ENCODE measurements at places on chromosomes 7 and 10.

DNA sequence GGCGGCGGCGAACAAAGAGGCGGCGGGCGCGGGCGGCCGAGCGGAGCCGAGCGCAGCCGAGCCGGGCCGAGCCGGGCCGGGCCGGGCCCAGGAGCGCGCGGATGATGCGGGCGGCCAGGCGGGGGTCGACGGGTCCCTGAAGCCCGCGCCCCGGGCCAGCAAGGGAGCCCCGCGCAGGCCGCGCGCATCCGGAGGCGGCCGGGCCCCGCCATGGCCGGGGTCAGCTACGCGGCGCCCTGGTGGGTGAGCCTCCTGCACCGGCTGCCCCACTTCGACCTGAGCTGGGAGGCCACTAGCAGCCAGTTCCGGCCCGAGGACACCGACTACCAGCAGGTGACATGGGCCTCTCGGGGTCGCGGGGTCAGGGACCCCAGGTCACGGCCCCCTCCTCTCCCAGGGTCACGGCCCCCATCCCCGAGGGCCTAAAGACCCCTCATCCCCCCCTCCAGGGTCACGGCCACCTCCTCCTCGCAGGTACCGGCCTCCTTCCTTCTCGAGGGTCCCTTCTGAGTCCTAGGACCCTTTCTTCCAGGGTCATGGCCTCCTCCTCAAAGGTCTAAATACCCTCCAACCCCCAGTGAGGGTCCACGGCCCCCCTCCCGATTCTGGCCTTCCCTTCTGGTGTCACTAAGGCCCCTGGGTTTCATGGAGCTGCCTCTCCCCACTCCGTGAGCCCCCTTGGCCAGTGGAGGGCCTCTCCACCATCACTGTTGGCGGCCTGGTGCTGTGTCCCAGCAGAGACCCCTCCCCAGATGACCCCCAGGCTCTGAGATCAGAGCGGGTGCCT lies at the start of gene TTYH3:
TTYH3 (plus strand) TSS at position 41 of the 787 bp plus-strand sequence; CDS start at position 211, 170 bp downstream.
- peak; percentile 45 for DNase-seq

GRCh38 chr10:8278099-8278498 lies 223.6 kb downstream of the GATA3 start:
- peak; percentile 32 for DNase-seq

- no peak for DNase-seq
These were observed 6.1 kb downstream of the SAMD9L start for GRCh38 chr7:93142127-93142526.

DNA sequence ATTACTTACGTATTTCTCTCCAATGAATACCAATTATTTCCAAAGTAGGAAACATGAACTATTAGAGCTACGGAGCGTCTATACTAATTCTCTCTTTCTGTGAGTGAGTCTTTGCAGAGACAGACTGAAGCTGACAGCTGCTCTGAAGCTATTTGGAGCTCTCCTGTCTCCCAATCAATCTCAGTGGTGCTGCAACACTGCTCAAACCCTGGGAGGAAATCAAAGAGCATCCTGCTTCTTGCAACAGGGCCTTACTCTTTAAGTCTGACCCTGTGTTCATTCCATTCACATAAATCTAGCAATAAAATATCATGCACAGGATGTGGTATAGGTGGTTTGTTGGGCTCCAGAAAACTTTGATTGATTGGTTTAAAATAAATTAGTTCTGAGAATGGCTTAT lies 685.7 kb upstream of the IGFBP3 start:
- DNase-seq: no peak

- DNase-seq: no peak
These were observed 43.7 kb downstream of the JAZF1 start for GRCh38 chr7:28136885-28137284.

GRCh38 chr7:105219771-105220160 lies 169.0 kb downstream of the SRPK2 start:
- no peak for DNase-seq

GRCh38 chr7:102030696-102031095 lies 213.3 kb downstream of the CUX1 start:
- peak; percentile 64 for DNase-seq

GRCh38 chr10:55551603-55552002 lies 750.6 kb upstream of the PCDH15 start:
- DNase-seq: no peak

- no peak for DNase-seq
These were observed 63.4 kb upstream of the ADO start for GRCh38 chr10:62740885-62741745.

GRCh38 chr7:41911792-41912191 lies 208.9 kb upstream of the INHBA start:
- DNase-seq: no peak

GRCh38 chr10:62014510-62014909 lies 113.0 kb downstream of the ARID5B start:
- DNase-seq: no peak

DNA sequence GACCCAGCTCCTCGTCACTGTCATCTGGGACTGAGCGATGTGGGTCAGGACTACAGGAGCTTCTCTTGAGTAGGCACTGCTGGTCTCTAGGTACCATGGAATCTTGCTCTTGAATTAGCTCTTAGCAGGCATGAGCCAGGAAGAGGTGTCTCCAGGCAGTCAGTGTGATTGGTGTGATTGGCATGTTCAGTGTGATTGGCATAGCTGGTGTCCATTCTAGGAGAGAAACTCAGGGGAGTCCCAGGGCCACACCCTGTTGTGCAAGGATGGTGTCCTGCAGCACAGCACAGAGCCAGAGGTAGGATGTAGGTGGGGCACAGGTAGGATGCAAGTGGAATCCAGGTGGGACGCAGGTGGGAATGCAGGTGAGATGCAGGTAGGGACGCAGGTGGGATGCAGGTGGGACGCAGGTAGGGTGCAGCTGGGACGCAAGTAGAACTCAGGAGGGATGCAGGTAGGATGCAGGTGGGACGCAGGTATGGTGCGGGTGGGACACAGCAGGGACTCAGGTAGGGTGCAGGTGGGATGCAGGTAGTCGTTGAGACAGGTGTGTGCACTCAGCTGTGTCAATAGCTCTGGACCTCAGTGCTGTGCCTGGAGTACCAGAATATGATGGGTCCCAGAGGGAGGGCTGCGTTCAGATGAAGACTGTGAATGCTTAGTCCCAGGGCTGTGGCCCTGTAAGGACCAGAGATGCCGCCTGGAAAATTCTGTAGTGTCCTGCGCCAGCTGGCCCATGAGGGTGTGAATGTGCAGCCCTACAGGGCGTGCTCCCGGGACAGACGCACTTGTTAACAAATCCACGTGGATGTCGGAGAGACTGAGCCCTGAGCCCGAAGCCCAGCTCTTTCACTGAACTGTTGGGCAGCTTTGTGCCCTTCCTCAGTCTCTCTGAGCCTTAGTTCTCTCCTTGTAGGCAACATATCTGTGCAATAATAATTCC lies 248.2 kb upstream of the PITRM1 start:
- DNase-seq: no peak

DNA sequence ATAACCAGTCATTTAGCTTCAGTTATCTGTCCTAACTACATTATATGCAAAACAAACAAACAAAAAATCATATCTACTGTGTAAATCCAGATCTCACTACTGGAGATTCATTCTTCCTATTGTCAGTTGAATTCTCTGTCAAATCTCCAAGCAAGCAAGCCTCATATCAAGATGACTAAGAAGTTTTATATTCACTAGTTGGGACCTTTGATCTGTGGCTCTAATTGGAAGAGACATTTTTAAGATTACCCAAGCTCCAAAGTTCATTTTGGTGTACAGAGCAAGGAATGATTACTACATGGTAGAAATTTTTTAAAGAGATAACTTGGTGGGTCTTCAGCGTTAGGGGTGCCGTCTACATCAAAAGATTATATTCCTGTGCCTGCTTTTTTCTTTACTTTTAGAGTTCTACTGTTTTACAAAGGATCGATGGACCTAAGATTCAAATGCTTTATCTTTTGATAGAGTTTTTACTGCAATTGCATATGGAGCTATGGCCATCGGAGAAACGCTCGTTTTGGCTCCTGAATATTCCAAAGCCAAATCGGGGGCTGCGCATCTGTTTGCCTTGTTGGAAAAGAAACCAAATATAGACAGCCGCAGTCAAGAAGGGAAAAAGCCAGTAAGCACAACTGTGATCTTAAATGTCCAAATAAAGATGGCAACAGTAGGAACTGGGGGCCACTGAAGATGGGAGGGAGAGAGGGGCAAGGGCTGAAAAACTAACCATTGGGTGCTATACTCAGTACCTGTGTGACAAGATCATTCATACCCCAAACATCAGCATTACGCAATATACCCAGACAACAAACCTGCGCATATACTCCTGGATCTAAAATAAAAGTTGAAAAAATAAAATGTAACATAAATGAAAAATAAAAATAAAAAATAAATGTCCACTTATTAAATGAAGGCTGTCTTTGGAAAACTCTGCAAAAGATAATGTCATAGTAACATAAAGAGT lies 47.9 kb downstream of the SP8 start:
- no peak for DNase-seq

DNA sequence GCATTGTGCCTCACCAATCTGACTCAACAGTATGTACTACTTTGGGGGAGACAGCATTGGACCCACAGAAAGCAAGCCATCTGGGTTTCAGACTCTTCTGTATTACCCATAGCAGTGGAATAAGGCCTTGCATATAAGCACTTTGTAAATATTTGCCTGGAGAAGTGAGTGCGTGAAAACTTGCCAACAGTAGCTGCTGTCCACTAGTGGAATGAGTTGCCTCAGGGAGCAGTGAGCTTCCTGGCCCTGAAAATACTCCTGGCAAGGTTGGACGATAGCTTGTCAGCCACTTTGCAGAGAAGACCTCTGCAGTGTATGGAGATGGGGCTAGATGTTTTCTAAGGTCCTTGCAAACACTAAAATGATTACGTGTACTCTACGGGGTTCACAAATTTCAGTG lies 21.6 kb downstream of the GARS1 start:
- no peak for DNase-seq

- no peak for DNase-seq
These were observed 38.7 kb downstream of the PHTF2 start for GRCh38 chr7:77837275-77837674.

GRCh38 chr10:114252883-114253282 lies 13.8 kb downstream of the VWA2 start:
- DNase-seq: no peak

DNA sequence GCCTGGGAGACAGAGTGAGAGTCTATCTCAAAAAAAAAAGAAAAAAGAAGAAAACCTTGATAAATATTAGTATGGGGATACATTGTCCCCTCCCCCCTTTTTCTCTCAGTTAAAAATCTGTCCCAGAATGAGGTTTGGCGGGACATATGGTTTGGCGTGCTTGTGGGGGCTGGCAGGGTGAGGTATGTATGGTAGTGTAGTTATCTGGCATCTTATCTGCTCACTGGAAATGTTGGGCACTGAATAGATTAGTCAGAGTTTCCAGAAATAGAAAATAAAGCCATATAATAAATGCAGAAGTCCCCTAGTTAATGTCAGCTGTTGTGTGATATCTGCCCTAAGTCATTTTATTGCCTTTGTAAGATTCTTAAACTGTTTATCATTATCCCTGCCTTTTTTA lies 397.5 kb upstream of the GALNT17 start:
- DNase-seq: no peak

GRCh38 chr10:76236356-76236755 lies 804.9 kb downstream of the LRMDA start:
- DNase-seq: no peak

DNA sequence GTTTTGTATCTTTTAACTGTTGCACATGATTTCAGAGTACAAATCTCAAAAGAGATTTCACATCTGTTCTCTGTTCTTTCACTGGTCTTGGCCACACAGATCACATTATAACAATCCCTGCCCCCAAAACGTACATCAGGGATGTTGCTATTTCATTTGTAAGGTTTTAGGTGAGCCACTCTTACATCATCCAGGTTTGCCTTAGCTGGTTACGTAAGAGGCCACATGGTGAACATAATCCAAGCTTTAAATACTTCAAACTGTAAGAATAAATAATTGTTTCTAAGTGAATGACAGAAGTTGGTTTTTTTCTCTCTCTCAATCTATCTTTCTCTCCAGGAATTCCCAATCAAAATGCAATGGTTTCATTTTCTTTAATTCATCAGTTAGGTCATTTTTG lies 245.9 kb upstream of the HGF start:
- no peak for DNase-seq

DNA sequence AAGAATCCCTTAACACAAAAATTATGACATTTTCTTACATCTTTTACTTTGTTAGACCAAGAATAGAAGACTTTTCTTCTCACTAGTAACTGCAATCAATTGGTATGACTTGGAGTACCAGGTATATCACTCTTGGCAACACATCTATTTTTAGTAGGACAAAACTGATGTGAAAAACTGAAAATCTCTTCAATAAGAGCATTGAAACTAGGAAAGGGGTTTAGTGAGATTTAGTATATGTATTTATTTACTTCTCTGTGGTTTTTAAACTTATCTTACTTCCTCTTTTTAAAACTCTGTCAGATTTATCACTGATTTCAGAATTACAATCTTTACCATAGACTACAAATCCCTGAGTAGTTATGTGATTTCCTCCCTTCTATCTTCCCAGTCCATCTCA lies 366.2 kb downstream of the PCDH15 start:
- no peak for DNase-seq

DNA sequence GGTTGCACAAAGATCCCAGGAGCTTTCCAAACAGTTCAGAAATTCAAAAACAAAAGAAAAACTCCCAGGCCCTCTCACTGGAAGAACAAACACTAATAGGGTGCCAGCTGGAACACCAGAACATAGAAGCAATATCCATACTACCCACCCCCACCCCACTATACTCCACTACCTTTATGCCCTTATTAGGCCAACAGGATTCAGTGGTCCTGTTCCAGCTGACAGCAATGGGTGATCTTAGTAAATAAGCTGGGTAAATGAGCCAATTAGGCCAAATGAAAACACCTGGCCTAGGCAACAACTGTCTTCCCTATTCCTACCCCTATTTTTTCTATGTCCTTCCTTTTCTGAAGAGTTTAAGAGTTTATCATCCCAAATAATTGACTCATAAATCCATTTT lies 11.7 kb downstream of the NOC3L start:
- DNase-seq: no peak

DNA sequence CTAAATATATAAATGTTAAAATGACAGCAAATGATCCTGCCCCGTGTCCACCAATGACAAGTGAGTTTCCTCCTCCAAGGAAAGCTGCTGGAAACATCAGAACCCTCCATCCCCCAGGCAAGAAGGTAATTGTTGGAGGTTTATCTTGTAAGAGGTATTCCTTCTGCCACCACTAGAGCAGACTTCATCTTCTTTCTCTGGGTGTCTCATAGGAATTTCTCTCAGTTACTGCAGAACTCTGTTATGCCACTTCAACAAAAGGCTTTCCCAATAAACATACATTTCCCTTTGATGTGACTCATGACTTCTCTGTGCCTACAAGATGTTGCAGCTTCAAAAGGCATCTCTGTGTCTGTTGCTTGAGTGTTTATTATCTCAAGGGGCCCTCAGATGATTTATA lies 279.1 kb downstream of the BMPER start:
- DNase-seq: no peak

- DNase-seq: peak; percentile 96
These were observed at the start of gene SEC61G for GRCh38 chr7:54758702-54759592. TSS of gene SEC61G (minus strand) at chr7:54759211. CDS start at chr7:54757588, 1,623 bp downstream.

- no peak for DNase-seq
These were observed 98.9 kb downstream of the SVIL start for GRCh38 chr10:29535778-29536453.

DNA sequence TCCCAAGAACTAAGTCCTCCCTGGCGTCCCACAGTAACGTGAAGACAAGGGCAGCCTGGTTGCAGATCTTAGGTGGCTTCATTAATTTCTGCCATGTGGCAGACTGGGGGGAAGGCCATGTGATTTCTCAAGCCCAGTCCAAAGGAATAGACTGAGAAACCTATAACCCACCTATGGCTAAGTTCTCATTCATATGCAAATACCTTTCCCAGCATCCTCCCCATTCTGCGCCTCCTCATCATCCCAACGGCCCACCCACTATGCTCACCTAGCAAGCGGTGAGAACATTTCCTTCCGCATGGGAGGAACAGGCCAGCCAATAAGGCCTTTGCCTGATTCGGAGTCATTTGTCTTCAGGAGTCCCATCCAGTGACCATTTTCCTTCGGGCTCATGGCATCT lies 8.2 kb upstream of the CLEC2L start:
- no peak for DNase-seq
